ENCODE measurements at places on chromosomes 2 and 18. TPM values are rescaled to one million over a fixed set of nuclear protein-coding genes. Genes with fewer than 3 reads are reported as not detected.

CCDC148 gene
- total RNA-seq = 0.30 TPM

EN1 gene
- not detected for total RNA-seq

C2orf81 gene
- 0.82 TPM for total RNA-seq

RUFY4 gene
- not detected for total RNA-seq

PIEZO2 gene
- total RNA-seq = 0.33 TPM

DNA sequence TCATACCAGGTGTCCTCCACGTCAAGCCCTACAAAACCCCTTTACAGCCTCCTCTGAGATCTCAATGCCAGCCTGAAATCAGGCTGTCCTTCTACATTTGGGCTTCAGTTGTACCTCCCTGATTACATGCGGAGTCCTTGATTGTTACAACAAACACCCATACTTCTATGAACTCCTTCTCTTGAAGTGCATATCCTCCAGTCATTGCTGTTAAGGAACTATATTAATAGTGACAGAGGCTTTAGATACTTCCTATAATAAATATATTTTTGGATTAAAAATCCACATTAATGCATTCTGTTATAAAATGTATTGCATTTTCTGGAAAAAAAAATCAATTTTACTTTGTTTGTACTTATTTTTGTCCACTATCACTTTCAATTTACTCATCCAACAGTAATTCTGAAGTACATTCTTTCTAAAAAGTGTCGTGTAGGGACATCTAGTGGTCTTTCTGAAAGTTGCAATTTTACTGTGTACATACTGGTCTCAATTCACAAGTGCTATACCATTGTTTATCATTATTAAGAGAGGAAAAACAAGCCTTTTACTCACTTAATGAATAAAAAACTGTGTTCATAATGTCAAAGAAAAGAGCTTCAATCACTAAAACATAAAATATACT, 316.4 kb downstream of the DSEL start:
- DNase-seq = no peak

DNA sequence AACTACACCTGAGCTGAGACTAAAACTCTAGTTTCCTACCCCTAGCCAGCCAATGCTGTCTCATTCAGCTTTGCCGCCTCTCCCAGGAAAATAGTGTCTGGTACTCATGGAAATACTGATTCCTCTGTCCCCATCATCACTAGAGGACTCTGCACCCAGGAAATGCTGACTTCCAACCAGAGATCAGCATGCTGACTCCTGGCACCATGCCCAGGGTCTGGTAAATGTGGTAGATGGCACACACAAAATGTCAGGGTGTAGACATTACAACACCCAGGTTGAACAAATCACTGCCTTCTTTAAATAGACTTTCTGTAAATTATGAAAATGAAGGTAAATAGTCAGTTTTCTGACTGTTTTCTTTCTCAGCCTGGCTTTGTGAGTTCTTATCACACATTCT, 307.3 kb upstream of the CHAC2 start:
- DNase-seq = peak; percentile 16

GRCh38 chr2:233092432-233093165, 32.5 kb downstream of the INPP5D start:
- DNase-seq = no peak

DNA sequence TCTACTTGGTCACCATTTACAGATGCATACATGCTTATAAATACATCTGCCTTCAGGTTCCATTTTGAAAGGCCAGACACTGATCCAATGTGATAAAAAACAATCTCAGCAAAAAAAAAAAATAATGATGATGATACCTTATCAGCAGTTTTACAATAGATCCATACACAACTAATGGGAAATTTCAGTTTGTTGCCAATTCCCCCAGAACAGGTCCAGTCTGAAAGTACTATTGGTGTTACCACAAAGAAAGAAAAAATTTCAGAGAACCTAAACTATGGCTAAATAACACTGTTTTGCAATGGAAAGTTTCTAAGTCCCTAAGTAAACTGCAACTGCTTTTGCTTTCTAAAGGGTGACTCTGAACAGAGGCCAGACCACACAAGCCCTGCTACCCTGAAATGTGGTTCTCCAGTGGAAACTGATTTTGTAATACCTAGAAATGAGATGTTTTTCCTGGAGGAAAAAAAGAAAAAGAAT, 54.1 kb downstream of the LPIN2 start:
- DNase-seq = no peak

DNA sequence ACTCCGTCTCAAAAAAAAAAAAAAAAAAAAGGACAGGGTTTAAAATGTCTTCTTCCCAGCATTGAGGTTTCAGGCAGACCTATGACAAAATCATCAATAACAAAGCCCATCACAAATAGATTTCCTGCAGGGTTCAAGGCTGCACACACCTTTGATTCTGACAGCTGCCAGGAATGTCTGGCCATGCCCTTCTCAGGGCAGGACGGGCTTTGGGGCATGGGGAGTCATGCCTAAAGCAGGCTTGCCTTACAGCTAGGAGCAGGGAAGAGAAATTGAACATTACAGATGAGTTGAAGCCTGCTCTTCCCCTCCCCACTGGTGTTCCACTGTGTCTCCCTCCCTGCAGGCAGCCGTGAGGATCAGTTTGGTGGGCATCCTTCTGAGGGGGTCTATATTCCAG, 3.7 kb downstream of the PRELID3A start:
- no peak for DNase-seq

DNA sequence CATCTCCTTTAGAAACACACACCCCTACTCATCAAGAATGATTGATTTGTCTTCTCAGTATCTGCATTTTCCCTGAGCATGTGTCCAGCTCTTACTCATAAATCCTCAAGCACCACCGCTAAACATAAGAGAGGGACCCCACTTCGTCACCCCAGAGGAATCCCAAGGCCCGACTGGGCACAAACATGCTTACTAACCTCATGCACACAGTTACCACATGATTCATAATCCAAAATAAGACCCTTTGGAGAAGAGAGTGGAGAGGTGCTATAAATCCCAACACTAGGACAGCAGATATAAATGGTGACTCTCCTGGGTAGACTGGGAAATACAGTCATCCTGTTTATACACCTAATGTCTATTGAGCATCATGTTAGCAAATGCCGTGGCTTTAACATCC, 843.2 kb upstream of the ID2 start:
- no peak for DNase-seq
